A673 (cell line): ENCODE measurements at places on chromosomes 16 and 17. TPM values are rescaled to one million over a fixed set of nuclear protein-coding genes. Genes with fewer than 3 reads are reported as not detected.

Gene MGAT5B
- 1.1 and 3.7 TPM in 2 replicates for total RNA-seq

Gene STH
- 0.83 TPM in 1 of 2 replicates, not detected in the other for total RNA-seq

Gene CCDC200
- total RNA-seq, result not detected in 2 replicates

Gene CD300LB
- total RNA-seq, result not detected in 2 replicates

Gene TMEM238L
- total RNA-seq, result not detected in 2 replicates
